ENCODE measurements at places on chromosomes 2 and 18.
A peak's percentile ranks its signal among the peaks of the same experiment; 100 is the strongest.

DNA sequence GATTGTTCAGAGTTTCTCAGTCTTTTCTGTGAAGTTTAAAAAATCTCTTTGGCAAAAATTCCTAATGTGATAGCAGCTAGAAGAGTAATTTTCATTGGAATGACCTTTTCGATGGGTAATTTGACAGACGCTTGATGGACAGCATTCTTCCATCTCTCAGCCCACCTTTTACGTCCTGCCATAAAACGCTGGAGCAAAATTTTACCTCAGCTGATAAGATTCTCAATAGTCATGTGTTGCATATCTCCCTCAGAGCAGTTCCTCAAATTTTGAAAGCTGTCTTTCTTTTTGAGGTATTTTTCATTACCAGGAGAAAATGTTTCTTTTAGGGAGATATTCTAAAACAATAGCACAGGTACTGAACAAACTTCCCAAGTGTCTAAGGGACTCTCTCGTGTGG, 441.4 kb downstream of the PARD3B start:
- H3K27me3 ChIP-seq, result no peaks in the 10 kb centered on the region
- H3K4me1 ChIP-seq, result peaks cover 3% of the 10 kb centered on the region
- no peak for DNase-seq
- H3K27ac ChIP-seq, result no peak overlapping the region
- H3K4me3 ChIP-seq, result no peak overlapping the region

GRCh38 chr2:59694176-59694575, 859.3 kb downstream of the BCL11A start:
- H3K4me3 ChIP-seq, result no peak overlapping the region
- no peaks in the 10 kb centered on the region for H3K27me3 ChIP-seq
- H3K4me1 ChIP-seq, result no peaks in the 10 kb centered on the region
- H3K27ac ChIP-seq, result no peak overlapping the region
- DNase-seq, result no peak

DNA sequence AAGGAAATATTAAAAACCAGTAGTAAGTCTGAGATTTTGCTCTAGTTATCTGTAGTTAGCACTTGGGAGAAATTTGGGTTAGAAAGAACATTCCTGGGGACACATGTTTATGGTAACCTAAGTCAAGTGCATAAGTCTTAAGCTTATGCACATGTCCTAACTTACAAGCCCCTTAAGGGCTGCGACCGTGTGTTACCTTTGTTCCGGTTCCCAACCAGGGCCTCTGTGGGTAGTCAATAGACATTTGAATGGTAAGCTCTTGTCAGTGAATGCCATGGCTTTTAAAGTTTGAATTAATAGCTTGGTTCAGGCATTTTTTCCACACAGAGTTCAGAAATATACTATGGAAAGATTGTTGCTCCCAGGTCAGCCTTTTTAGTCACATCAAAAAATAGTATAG, 64.7 kb upstream of the CWC22 start:
- no peak overlapping the region for H3K4me3 ChIP-seq
- H3K27ac ChIP-seq, result no peak overlapping the region
- no peaks in the 10 kb centered on the region for H3K27me3 ChIP-seq
- DNase-seq, result no peak
- no peaks in the 10 kb centered on the region for H3K4me1 ChIP-seq
- H3K36me3 ChIP-seq, result no peaks in the 10 kb centered on the region

GRCh38 chr18:21090680-21091079, 20.9 kb downstream of the ROCK1 start:
- no peak overlapping the region for H3K4me3 ChIP-seq
- H3K27me3 ChIP-seq, result no peaks in the 10 kb centered on the region
- no peak overlapping the region for H3K27ac ChIP-seq
- DNase-seq, result no peak

DNA sequence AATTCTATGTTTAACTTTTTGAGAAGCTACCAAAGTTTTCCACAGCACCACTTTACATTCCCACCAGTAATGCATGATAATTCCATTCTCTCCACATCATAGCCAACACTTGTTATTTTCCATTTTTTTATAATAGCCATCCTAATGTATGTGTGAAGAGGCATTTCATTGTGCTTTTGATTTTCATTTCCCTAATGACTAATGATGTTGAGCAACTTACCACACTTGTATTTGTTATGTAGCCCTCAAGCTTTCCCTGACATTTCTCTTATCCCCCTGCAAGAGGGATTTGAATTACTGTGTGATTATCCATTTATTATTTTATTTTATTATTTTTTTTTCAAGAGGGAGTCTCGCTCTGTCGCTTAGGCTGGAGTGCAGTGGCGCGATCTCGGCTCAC, 23.6 kb upstream of the SOS1 start:
- H3K27ac ChIP-seq, result no peak overlapping the region
- DNase-seq, result no peak
- no peaks in the 10 kb centered on the region for H3K36me3 ChIP-seq
- no peaks in the 10 kb centered on the region for H3K27me3 ChIP-seq

GRCh38 chr2:121418494-121419058, 112.1 kb upstream of the RNU4ATAC start:
- H3K36me3 ChIP-seq, result peaks cover 26% of the 10 kb centered on the region
- H3K4me3 ChIP-seq, result no peak overlapping the region
- no peak overlapping the region for H3K27ac ChIP-seq

DNA sequence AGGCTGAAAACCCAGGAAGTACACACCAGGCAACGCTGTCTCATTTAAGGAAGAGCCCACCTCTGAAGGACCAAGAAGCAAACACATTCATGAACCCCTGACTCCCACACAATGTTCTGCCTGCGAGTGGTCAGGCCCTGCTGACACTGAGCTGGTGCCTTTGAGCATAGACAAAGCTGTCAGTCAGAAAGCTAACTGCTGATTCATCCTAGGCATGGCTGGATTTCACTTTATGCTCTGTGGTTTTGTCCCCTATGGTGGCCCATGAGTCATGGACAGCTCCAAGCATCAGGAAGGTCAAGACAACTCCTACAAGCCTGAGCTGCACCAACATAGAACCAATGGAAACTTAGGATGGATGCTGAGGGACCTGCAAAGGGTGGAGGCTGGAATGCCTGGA, 78.9 kb downstream of the UXS1 start:
- peaks cover 28% of the 10 kb centered on the region for H3K36me3 ChIP-seq
- no peak for DNase-seq
- H3K27ac ChIP-seq, result peak overlapping the region; percentile 13
- no peak overlapping the region for H3K4me3 ChIP-seq
- no peaks in the 10 kb centered on the region for H3K4me1 ChIP-seq

DNA sequence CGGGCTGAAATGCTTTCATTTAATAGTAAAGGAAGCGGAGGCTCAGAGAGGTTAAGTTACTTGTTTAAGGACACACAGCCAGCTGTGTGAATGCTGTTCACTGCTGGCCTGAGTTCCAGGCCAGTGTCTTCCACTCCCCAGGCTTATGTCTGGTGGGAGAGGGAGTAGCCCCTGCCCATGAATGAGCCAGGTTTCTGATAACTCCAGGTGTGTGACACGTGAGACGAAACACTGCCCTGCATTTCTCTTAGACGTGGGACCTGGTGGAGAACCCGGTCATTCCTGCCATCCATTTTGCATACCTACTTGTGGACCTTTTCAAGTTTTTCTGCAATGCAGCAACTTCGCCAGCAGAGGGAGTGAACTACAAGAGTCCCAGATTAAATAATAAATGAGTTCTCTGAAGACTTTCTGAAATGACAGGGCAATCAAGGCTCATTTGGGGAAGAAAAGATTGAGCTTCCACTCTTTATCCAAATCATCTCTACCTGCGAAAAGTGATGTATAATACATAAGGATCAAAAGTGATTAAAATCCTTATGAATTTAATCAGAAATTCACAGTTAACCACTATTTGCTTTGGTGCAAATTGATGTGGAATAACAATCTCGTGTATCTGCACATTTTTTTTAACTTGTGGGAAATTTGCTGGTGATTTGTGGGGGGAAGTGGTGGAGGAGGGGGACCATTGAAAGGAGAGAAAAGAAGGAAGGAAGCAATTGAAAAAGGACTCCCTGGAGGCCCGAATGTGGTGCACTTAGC, 79.4 kb upstream of the ASB18 start:
- H3K27me3 ChIP-seq, result no peaks in the 10 kb centered on the region
- no peak overlapping the region for H3K27ac ChIP-seq
- H3K4me3 ChIP-seq, result no peak overlapping the region
- no peaks in the 10 kb centered on the region for H3K36me3 ChIP-seq
